ENCODE measurements at places on chromosomes 2 and 18. TPM values are rescaled to one million over a fixed set of nuclear protein-coding genes. Genes with fewer than 3 reads are reported as not detected.

- DNase-seq, result no peak
These were observed 13.3 kb downstream of the SLC20A1 start for GRCh38 chr2:112658839-112659667.

- no peak for DNase-seq
These were observed 123.8 kb upstream of the CNTNAP5 start for GRCh38 chr2:123901256-123901655.

GRCh38 chr2:212381428-212382102 is 157.0 kb downstream of the ERBB4 start:
- DNase-seq, result no peak

GRCh38 chr2:203708846-203709396 is 2.5 kb downstream of the CD28 start:
- DNase-seq, result no peak

DNA sequence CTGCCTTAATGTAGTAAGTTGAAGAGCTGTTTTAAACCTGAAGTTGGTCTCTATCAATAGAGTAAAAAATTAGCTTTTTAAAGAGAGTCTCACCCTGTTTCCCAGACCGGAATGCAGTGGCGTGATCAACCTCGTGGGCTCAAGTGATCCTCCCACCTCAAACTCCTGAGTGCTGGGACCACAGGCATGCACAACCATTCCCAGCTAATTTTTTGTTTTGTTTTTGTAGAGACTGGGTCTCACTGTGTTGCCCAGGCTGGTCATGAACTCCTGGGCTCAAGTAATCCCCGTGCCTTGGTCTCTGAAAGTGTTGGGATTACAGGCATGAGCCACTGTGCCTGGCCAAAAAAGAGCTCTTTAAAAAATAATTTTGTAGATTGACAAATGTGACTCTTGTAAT is 40.3 kb downstream of the CRIM1 start:
- no peak for DNase-seq

DNA sequence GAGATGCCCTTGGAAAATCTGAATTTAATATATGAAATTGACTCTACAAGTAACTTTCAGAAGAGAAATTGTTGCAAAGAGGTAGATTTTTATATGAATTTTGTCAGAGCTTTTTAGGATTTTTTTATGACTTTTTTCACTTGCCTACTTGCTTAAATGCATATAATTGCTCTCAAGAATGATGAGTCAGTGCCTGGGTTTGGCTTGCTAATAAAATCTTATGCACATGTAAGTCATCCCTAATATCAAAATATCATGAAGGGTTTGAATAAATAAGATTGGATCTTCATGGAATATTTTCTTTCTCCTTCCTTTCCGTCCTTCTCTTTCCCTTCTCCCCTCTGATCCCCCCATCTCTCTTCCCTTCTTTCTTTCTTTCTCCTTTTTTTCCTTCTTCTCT is 354.1 kb downstream of the TXNL1 start:
- DNase-seq, result no peak

- no peak for DNase-seq
These were observed 226.9 kb upstream of the SMIM21 start for GRCh38 chr18:75654386-75654785.

GRCh38 chr18:11888726-11889125 is 19.4 kb downstream of the MPPE1 start:
- DNase-seq, result no peak

DNA sequence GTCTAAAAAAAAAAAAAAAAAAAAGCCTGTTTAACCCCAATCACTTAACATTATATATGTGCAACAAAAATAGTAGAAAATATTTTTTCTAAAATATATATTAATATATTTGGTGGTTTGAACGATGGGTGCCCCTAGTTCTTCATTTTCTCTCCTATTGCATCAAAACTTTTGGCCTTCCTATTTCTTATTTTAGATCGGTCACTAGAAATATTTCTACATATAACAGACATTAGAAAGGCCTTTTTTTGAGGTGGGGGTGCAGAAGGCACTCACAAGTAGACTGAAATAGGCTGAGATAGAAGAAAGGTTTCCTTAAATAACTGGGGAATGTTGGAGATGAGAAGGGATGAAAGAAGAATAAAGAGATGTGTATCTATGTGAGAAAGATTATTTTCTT is 49.3 kb upstream of the AP1S3 start:
- DNase-seq, result no peak

GRCh38 chr2:74074487-74074886 is 73.2 kb downstream of the BOLA3 start:
- no peak for DNase-seq

DNA sequence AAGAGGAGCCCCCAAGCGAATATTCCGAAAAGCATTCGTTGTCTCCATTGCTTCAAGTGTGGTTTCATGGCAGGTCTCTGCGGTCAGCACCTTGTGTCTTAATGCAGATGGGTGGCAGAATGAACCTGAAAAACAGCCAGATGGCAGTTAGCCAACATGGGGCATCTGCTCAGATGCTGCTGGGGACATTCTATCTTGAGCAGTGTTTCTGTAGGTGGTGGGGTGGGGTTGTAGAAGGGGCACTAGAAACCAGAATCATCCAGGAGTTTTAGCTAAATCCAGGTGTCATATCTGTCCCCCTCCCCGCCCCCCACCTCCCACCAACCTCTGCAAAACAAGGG is 42.1 kb downstream of the ST6GAL2 start:
- no peak for DNase-seq

- DNase-seq, result no peak
These were observed 75.4 kb downstream of the KLF7 start for GRCh38 chr2:207090389-207090788.

- DNase-seq, result no peak
These were observed 205.7 kb downstream of the DSEL start for GRCh38 chr18:67310826-67311225.

HAAO gene
- 9.4 TPM for total RNA-seq

VSNL1 gene
- total RNA-seq, result 4.1 TPM

GREB1 gene
- 7.5 TPM for total RNA-seq

LAPTM4A gene
- 196 TPM for total RNA-seq

PIEZO2 gene
- 21.8 TPM for total RNA-seq
